ENCODE measurements at places on chromosomes 1 and 21. TPM values are rescaled to one million over a fixed set of nuclear protein-coding genes. Genes with fewer than 3 reads are reported as not detected.

- no peak for DNase-seq
Observed at GRCh38 chr1:168734271-168734670, 5.3 kb upstream of the DPT start.

- no peak for DNase-seq
Observed at GRCh38 chr1:65844821-65845534, 52.3 kb downstream of the PDE4B start.

DNA sequence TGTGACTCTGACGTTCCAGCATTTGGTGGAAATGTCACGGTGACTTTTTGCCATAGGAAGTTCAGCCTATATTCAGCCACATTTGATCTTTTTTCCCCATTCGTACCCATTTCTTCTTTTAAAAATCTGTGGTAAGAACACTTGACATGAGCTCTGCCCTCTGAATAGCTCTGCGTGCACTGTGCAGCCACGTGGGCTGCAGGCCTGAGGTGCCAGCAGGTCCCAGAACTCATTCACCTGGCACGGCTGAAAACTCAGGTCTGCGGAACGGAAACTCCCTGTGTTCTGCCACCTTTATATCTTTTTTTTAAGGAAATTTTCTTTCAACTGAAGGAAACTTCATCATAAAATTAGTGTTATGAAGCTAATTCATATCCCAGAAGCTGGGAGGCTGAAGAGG is 28.6 kb downstream of the CEP104 start:
- no peak for DNase-seq

DNA sequence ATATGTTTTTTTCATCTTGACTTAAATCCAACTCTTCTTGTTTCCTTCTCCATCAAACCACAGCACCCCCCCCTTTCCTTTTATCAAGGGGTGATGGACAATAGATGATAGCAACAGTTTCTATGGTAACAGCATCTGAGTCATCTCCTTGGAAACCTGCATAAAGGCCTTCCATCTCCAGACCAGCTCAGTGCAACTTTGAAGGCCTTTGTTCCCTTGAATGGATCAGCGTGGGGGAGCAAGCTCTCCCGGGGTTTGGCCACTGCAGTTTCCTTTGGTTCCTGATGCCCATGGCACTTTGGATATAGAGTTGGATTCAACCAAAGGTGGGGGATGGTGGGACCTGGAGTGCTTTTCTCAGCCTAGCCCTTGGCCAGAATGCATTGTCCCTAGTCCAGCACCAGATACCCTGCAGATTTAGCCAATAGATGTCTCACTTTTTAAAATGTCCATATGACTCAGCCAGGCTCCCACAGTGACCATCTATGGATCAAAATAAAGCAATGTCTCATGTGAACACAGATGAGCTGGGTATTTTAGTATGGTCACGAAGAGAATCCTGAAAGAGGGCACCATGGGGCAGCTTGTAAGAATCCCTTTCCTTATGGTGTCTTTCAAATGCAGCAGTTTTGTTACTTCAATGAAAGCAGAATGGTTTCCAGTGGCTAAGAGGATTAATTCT is 127.7 kb downstream of the SPATA46 start:
- DNase-seq = no peak

DNA sequence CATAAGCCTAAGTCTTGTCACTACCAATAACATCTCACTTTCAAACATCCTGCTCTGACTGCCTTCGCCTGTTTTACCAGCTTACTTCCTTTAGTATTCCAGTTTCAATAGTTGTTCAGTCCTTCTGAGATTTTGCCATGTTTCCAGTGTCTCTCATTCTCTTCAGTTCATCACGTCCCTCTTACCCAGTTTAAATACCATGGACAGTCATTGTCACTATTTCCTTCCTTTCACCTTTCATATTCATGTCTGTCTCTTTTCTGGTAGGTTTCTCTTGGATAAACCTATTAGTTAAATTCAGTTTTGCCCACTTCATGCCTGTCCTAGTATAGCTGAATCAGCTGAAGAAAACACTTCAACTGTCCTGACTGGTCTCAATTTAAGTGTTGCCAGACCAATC is 5.9 kb downstream of the ATF6 start:
- no peak for DNase-seq

DNA sequence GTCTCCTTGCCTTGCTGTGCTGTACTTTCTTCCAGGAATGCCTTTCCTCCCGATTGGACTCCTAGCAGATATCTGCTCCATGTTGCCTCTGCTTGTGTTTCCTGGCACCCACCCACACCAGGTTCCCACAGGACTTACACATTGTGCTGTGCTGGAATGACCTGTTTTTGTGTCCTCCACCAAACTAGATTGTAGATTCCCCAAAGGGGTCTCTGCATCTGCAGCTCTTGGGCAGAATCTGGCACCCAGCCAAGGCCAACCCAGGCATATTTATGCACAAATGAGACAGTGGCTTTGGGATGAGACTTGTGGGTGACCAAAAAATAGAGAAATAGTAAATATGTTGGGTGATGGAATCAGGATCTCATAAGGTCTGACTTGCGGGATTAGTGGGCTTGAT is 278.2 kb downstream of the RRAGC start:
- DNase-seq = peak; percentile 59

GRCh38 chr1:35243691-35244090 is 24.8 kb upstream of the ZMYM4 start:
- DNase-seq = no peak

DNA sequence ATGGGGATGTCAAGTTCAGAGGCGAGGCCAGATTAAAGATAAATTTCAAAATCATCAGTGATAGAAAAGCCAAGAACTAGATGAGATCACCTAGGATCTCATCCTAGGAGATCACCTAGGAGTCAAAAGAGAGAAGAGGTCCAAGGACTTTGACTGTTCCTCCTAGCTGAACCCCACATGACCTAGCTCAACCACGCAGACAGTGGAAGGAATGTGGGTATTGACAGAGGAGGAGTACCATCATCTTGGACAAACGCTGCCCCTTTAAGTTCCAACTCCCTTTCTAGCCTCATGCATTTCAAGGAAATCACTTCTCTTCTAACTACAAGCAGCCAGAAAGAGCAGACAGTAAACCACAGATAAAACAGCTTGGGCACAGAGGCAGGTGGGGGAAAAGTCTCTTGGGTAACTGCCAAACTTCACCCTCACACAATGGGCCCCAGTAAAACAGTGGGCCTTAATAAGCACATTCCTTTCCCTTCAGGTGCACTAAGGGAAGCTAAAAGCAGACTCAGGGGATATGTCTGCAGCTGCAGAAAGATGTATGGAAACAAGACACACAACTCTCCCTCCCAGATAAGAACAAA is 12.5 kb upstream of the FAM76A start:
- DNase-seq = no peak

GRCh38 chr1:82755671-82756070 is 954.9 kb downstream of the ADGRL2 start:
- DNase-seq = no peak

DNA sequence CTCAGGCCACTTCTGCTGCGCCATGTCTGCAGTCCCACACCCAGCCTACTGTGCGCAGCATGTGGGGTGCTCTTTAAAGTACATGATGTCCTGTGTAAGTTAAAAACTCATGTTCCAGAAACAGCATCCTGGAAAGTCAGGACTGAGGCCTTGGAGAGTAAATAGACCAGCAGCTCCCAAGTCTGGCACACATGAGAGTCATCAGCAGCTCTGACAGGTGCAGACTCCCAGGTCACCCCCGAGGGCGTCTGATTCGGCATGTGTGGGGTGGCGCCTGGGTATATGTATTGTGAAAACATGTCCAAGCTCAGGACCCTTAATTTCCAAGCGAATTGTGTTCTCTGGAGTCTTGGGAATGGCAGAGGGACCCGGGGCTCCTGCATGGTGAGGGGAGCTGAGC is 120.1 kb upstream of the RUNX3 start:
- DNase-seq = no peak

DNA sequence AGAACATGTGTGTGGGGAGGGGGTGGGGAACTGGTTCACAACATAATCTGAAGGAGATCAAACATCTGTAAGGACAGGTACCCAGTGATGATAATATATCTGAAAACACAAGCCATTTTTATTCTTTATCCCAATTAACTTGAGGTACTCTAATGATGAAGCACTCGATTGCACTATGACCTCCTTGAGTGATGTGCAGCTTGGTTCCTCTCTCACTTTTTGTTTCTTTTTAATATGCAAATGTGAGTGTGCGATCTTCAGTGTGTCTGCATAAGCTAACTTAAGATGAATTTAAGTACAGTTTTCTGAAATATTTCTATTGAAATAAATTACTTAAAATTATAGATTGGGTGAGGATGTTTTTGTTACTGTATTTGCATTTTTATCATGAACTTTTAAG is 50.6 kb upstream of the ANGPTL1 start:
- no peak for DNase-seq

DNA sequence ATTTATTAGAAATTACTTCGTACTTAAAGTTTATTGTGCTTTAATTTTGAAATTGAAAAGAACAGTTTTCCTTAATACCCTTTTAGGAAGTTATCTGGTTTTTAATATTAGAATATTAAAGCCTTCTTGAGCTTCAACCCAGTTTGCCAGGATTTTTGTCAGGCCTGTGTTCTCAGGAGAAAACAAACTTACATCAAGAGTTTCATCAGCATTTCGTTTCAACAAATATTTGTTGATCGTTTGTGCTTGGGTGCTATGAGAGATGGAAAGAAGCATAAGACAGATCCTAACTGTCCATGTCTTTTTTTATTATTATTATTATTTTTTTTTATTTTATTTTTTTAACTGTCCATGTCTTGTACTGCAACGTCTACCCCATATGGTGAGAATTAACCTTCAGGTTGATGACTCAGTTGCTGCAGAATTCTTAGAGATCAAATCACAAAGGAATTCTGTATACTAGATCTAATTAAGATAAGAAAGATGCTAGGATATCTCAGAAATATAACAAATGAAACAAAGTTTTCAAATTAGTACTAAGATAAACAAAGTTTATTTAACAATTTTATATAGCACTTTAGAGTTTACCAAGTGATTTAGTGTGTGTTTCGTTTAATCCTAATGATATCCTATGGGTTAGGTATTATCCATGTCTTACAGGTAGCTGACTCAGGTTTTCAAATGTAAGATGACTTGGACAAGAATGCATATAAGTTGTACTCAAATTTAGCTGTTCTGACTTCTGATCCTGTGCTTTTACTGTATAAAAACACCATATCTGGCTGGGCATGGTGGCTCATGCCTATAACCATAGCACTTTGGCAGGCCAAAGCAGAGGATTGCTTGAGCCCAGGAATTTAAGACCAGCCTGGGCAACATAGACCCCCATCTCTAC is 14.3 kb downstream of the FBXO28 start:
- DNase-seq = no peak

DNA sequence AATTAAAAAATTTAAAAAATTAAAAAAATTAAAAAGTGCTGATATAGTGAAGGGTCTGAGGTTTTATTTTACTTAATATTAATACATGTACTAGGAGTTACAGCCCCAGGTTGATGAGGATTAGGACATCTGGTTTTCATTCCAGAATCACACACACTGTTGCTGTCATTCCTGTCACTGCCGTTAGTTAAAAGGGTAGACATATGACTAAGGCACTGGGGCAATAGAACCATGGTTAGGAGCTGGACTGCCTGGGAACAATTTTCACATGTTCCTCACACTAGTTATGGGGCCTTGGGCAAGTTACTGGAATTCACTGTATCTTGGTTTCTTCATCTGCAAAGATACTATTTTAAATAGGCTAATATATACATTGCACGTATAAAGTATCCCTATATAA is 191.8 kb upstream of the DPYD start:
- no peak for DNase-seq

The MARK1 gene
- 19.2 TPM for total RNA-seq

The ZBTB40 gene
- total RNA-seq = 17.4 TPM

The RUNX3 gene
- total RNA-seq = 3.4 TPM

The CYP2J2 gene
- total RNA-seq = not detected

The FCRL2 gene
- not detected for total RNA-seq

The TTC39A gene
- total RNA-seq = 0.45 TPM

The SOD1 gene
- total RNA-seq = 258 TPM

The OR2T29 gene
- total RNA-seq = not detected

The RPE65 gene
- total RNA-seq = not detected

Data from mesenteric fat pad (tissue), 1 donor.